ENCODE measurements at places on chromosomes 6 and 20.

DNA sequence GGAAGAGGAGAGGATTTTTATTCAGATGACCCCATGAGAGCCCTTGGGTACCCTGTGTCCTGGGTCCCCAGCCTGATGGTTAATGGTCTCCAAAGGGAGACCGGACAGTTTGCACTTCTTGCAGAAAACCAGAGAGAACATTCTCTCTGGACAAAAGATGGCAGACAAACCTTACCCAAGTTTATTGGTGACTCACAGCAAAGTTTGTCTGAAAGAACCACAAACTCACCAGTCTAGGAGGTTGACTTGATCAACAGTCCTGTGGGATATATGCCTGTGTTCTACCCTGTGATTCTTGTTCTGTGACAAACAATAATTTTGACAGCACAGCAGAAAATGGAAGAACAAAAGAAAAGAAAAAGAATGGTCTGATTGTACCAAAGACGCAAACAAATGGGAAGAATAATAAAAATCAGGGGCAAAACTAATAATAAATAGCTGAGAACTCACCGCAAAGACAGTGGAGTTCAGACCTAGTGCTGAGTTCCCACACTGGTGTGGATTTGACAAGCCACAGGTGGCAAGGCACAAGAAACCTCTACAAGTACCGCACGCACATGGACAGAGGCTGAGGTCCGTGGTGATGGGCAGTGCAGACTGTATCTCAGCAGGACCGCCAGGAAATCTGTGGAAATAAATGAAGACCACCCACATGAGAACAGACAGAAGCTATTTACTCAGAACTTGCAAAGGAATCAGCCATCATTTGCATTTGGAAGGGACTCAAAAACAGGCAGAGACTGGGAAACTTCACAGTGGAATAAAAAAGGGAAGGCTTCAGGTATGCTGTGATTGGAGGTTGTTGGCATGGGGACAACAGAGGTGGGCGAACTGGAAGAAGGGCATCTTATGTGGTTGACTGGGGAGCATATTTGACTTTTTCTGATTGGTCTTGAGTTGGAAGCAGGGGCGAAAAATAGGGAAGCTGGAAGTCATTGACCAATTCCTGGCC is 246.3 kb upstream of the RNF24 start:
- no peak for DNase-seq

GRCh38 chr6:105151644-105152043 is 28.2 kb downstream of the POPDC3 start:
- DNase-seq, result peak; percentile 13

DNA sequence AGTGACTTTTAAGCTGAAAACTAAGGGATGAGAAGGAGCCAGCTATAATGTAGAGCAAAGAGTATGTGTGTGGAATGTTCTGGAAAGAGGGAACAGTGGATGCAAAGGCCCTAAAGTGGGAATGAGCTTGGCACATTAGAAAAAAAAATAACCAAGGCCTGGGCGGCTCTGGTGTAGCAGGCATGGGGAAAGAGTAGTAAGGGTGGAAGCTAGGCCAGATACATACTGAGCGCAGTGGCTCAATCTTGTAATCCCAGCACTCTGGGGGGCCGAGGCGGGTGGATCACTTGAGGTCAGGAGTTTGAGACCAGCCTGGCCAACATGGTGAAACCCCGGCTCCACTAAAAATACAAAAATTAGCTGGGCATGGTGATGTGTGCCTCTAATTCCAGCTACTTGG is 8.4 kb downstream of the GGT7 start:
- no peak for DNase-seq

DNA sequence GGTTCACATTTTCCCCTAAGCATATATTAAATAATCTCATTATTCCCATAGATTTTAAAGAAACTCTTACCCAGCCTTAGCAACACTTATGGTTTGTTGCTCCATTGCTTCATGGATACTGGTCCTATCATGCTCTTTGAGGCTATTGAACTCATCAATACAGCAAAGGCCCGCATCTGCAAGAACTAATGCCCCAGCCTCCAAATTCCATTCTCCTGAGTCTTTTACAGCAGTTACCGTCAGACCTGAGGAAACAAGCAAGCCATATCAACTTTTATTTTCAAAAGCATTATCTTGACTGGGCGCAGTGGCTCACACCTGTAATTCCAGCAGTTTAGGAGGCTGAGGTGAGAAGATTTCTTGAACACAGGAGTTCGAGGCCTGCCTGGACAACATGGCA is 37.7 kb upstream of the ASF1A start:
- no peak for DNase-seq

- no peak for DNase-seq
Observed at GRCh38 chr6:157188213-157188612, 135.1 kb downstream of the TMEM242 start.

GRCh38 chr6:38843798-38844197 is 128.7 kb downstream of the DNAH8 start:
- no peak for DNase-seq

- DNase-seq, result no peak
Observed at GRCh38 chr6:69456086-69456485, 340.7 kb downstream of the LMBRD1 start.

DNA sequence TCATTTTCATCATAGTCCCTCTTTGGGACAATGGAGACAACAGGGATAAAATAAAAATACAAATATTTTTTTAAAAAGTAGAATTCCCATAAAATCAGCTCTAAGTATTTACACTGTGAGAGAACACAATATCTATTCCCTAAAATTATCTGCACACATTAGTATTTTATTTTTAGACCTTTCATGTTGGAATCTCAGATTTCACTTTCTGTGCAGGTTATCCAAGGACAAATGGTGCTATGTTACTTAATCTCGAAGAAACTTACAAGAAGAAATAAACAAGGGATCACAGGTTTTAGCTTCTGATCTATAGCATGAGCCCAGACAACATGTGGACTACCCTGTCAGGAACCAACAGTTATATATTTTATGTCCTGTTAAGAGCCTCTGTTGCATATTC is 23.0 kb upstream of the LYRM2 start:
- no peak for DNase-seq

DNA sequence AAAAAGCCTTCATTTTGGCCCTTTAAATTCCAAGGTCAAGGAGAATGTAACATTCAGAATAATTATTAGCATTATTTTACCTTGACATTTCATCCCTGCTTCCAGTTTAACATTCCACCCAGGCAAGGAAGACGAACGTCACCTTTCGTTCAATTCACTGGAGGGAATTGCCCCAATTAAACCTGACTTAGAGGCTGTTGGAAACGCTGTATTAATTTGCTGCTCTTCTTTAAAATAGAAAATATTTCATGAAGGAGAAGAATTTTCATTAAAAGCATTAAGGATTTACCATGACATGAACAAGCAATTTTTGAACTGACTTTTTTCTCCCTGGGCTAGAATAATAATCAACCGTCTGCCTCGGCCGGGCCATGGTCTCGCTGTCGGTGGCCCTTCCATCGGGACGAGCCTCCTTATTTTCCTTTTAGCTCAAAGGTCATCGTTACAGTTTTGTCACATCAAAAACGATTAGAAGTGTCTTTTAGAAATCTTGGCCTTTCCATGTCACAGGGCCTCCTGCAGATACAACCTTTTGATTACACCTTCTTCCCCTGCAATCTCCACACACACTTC is 282.9 kb upstream of the SOX4 start:
- DNase-seq, result no peak

- peak; percentile 57 for DNase-seq
Observed at GRCh38 chr6:160667639-160668481, 3.8 kb upstream of the LPA start.

GRCh38 chr6:119187596-119187995 is 109.1 kb upstream of the FAM184A start:
- DNase-seq, result no peak
